K562 (cell line): ENCODE measurements at places on chromosomes 4 and X.

GRCh38 chrX:118350706-118351105, 4.8 kb downstream of the WDR44 start:
- no peak for DNase-seq

DNA sequence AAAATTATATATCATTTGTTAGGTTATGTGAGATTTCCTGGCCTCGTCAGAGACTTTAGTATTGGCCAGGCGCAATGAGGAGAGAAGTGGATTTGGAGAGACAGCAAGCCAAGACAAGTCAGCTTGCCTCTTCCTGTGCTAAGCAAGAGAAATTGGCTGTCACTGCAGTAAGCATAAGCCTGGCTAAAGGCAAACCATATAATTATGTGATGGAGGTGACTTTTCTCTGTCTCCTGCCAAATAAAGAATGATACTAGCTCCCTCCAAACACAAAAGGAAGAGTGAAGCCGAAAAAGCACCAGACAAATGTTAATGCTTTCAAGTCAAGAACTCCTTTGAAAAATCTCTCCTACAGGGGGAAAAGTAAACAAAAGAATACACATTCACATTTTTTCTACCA, 2246.0 kb downstream of the ARAP2 start:
- DNase-seq: no peak

GRCh38 chr4:120481756-120482155, 415.1 kb upstream of the MAD2L1 start:
- DNase-seq: no peak

GRCh38 chrX:47960406-47960805, 43.4 kb downstream of the ZNF182 start:
- DNase-seq: no peak

GRCh38 chr4:182805321-182805720, 111.9 kb downstream of the DCTD start:
- no peak for DNase-seq

GRCh38 chr4:74543983-74544382, 99.0 kb downstream of the AREG start:
- DNase-seq: no peak

GRCh38 chr4:6192245-6192644, 8.1 kb downstream of the JAKMIP1 start:
- peak; percentile 19 for DNase-seq

DNA sequence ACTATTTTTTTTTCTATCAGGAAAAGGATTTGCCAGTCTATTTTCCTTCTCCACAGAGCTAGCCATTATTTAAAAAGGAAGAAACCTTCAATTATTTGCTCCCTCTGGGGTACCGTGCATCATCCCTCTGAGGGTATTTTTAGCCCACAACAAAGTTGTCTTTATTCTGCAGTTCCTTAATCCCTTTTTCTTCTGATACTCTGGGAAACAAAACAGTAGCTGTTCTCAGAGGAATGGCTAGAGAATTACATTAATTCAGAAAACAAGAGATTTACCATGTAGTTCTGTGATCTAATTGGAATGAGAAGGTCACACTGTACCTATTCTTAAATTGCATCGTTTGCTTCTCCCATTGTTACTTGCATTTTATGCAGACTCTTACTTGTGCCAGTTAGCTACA, 1056.7 kb downstream of the STIM2 start:
- no peak for DNase-seq

DNA sequence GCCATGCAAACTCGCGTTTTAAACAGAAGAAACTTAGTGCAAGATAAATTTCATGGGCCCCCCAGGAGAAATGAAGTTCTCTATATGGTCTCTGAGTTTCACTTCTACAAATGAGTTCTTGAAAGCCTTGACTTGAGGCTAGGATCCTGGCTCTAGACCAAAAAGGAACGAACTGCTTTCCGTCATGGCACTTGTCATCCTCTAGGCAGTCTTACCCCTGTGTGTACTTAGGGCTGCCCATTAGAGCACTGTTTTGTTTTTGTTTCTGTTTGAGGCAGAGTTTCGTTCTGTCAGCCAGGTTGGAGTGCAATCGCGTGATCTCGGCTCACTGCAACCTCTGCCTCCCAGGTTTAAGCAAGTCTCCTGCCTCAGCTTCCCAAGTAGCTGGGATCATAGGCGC, 29.0 kb downstream of the RNF4 start:
- DNase-seq: no peak

DNA sequence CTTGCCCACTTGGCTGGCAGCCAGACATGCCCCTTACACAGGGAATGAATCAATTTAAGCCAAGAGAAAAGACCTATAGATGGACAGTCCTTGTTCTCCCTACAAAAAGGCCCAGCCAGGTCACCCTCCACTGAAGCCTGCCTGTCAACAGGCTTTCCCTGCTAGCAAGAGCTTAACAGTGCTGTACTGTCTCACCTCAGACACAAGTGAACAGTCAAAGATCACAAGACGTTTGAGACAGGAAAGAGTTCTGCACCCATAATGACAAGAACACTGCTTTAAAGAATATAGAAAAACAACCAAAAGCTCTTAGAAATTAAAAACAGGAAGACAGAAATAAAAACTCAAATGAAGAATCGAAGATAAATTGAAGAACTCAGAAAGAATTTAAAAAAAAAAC, 4.6 kb downstream of the RNF175 start:
- no peak for DNase-seq

GRCh38 chr4:8282742-8283141, 13.2 kb downstream of the HTRA3 start:
- no peak for DNase-seq

DNA sequence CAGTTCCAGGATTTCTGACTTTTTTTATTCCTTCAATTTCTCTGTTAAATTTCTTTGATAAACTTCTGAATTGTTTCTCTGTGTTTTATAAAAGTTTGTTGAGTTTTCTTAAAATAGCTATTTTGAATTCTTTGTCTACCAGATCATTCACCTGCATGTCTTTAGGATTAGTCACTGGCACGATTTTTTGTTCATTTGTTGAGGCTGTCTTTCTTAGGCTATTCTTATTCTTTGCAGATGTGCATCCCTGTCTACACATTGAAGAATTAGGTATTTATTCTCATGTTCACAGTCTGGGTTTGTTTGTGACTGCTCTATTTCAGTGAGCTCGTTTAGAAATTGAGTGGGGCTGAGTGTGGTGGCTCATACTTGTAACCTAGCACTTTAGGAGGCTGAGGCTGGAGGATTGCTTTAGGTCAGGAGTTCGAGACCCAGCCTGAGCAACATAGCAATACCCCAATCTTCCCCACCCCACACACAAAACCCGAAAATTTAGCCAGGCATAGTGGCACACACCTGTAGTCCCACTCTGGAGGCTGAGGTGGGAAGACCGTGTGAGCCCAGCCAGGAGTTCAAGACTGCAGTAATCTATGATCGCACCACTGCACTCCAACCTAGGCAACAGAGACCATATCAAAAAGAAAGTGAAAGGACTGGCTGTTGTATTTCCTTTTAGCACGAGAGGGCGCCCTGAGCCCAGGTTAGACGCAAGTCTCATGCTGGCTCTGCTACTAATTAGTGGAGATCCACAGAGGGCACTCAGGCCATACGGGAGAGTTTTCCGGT, 42.0 kb downstream of the F8 start:
- peak; percentile 54 for DNase-seq

- DNase-seq: no peak
Observed at GRCh38 chr4:105068516-105068915, 78.2 kb upstream of the TET2 start.

DNA sequence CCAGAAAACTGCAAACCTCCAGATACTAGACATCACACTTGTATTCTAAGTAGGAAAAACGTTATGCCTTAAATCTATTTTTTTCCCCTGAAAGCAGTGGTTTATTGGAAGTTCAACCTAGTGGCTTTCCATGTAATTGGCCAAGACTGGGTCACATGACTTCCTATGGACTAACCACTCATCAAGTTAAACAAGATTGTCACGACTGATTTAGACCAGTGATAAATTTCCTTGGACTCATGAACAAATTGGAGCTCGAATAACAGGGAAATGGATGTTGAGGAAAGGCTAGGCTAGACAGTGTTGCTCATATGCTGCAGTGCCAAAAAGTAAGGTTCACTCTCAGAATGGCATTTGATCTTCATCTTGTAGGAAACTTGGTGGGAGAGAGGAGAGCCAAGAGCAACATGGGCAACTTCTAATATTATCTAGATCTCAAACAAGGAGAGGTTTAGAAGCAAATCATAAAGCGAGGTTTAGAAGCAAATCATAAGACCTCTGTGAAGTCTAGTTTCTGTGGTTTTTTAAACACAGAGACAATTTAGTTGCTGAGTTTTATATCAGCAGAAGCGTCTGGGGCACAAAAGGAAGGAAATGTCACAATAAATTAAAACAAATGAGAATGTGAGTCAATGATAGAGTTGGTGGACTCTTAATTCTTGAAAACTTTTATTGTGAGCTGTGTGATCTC, 165.6 kb upstream of the BOD1L1 start:
- DNase-seq: no peak

DNA sequence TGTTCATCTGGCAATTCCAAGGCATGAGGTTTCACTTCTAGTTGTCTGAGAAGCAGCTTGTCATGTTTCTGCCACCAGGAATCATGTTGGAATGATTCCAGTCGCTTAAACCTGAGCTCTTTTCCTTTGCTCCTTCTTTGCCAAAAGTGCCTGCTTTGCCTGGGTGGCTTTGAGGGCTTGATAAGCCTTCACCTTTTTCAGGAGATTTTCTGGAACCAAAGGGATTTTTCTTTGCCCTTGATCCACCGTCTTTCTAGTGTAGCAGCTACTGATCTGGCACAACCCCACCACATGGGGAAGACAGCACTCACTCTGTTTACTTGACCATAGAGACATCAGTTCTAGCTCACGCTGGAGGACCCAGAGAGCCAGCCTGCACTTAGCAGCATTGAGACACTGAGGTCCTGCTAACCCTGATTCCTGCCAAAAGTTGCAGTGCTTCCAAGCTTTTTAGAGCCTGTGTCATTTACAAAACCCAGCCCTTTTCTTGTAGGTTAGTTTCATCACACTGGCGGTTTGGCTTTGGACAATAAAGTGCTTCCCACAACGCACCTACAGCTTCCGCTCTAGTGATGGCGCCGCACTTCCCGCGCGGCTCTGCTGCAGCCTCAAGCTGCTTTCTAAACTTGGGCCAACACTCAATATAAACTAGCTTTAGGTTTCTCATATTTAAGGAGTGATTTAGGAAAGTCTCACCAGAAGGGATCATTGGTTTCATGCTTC, 7.3 kb upstream of the CCNI start:
- DNase-seq: peak; percentile 25

GRCh38 chr4:92961881-92962280, 658.1 kb downstream of the GRID2 start:
- no peak for DNase-seq

- peak; percentile 3 for DNase-seq
Observed at GRCh38 chrX:30504309-30504708, 73.3 kb downstream of the TASL start.

- no peak for DNase-seq
Observed at GRCh38 chrX:71224098-71224708, 1.2 kb downstream of the GJB1 start.

GRCh38 chr4:2689825-2690700, 66.1 kb downstream of the TNIP2 start:
- no peak for DNase-seq

DNA sequence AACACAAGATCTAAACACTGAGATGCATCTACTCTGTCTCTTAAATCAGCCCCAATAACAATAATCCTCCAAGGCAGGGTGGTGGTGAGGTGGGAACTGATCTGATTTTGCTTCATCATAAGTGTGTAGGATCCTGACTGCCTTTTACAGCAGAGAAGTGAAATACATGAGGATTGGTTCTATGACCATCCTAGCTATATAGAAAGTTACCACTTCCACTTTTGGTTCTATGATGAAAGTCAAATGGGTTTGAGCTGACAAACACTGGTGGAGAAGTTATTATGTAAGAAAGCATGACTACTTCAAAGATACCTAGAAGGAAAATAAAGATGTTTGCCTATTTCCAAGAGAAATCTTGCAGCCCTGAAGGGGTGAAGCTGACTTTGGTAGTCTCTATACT, 181.6 kb downstream of the NKX6-1 start:
- no peak for DNase-seq

- no peak for DNase-seq
Observed at GRCh38 chr4:8516996-8517550, 63.1 kb upstream of the GPR78 start.

DNA sequence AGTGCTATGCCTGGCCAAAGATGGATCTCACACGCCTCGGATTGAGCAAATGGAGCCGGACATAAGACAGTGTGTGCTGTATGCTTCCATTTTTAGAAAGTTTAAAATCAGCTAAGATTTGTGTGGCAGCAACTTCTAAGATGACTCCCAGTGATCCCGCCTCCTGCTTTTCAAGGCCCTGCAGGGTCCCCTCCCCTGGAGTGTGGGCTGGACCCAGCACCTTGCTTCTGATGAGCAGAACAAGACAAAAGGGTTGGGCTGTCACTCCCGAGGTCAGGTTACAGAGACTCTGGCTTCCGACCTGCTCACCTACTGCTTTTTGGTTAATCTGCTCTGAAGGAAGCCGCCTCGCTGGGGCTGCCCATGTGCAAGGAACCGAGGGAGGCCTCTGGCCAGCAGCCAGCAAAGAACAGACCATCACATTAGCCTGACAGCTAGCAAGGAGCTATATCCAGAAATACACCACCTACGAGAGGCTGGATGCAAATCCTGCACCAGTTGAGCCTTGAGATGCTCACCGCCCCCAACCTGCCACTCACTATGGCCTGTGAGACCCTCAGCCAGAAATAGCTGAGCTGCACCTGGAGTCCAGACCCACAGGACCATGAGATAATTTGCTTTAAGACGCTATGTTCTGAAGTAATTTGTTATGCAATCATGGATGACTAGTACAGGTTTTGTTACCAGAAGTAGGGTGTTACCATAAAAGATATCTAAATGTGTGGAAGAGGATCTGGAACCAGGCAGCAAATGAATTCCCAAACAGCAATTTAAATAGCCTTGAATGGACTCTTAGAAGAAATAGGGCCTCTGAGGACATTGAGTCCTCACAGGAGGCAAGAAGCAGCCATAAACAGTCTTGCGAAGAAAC, 47.6 kb downstream of the CRMP1 start:
- no peak for DNase-seq

GRCh38 chrX:136203951-136204350, 47.2 kb downstream of the MAP7D3 start:
- DNase-seq: no peak

DNA sequence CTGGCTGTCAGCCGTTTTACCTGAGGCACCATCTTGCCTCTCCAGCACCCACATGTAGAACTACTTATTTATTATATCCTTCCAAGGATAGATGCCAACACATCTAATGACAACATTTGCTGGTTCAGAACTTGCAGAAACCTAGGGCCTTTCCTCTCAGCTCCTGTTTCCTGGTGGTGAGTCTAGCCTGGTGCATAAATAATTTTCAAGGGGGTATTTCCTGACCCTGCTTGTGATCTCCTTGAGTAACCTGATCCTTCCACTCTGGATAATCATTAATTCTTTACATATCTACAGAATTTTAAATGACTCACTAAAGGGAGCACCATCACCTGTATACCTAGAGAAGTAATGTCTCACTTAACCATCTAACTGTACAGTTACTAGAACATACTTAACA, 153.4 kb downstream of the PPARGC1A start:
- DNase-seq: no peak

DNA sequence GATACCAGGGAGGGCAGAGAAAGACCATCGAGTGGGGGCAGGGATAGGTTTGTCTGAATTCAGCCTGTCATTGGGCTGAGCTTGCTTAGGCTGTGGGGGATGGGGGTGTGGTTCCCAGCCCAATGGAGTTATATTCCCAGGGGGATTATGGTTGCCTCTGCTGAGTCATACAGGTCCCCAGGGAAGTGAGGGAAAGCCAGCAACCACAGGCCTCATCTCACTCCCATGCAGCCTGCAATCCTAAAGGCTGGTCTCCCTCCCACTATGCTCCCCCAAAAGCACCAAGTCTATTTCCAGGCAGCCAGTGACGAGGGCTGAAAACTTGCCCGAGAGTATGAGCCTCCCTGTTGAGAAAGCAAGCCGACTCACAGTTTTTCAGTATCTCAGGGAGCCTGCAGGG, 39.3 kb downstream of the AFM start:
- no peak for DNase-seq
